NCI-H510A treated with DMSO at 0.1 percent for 48 hours (cell line): ENCODE measurements at places on chromosomes 12 and 14.
A peak's percentile ranks its signal among the peaks of the same experiment; 100 is the strongest.

DNA sequence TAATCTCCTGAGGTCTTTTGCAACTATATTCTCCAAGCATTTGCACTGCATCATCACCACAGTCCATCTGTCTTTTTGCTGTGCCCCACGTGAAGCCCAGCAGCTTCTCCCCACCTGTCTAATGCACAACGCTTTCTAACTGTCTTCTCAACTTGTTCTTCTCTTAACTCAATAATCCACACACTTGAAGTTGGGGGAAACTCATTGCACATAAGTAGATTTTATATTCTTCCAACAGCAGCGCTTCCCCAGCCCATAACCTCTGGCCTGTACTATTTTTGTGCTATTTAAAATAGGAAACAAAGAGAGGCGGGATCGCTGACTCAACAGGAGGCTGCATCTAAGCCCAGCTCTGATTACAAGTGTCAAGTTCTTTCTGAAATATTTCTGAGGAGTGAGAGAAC lies 226.7 kb downstream of the GXYLT1 start:
- DNase-seq: peak; percentile 62

- no peak for DNase-seq
Measured at GRCh38 chr12:58894040-58894439, 26.3 kb downstream of the LRIG3 start.

- DNase-seq: peak; percentile 65
Measured at GRCh38 chr14:24784981-24785380, 151.0 kb upstream of the GZMB start.

DNA sequence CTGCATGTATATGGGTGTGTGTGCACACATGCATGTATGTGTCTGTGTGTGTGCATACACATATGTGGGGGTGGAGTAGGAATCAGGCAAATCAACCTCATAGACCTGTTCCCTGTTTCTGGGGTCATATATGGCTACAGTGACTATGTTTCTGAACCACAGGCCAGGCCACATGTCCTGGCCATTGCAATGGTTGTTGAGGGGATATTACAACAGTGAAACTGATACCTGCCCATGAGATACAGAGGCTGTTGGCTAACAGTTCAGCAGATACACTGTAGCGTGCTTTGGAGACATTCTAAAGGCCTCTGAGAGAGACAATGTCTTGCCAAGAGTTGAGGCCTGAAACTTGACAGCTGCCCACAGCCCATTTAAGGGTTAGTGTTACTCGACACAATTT lies 47.3 kb upstream of the FOS start:
- no peak for DNase-seq

DNA sequence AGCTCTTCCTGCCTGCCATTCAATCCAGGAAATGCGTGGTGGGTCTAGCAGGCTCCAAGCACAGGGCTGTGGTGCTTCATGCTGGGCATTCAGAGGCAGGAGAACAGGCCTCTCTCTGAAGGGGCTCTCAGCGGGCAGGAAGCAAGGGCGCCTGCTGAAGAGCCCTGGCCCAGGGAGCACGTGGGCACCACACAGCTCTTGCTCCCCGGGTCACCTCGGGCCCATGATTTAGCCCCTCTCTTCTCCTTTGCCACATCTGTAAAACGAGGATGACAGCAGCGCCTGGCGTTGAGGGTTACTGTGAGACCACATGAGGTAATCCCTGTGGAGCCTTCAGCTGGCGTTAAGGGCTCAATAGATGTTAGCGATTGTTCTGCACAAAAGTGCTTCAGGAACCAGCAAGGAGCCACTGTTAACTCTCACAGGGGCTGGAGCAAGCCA lies 37.6 kb upstream of the SPTLC2 start:
- DNase-seq: peak; percentile 71

DNA sequence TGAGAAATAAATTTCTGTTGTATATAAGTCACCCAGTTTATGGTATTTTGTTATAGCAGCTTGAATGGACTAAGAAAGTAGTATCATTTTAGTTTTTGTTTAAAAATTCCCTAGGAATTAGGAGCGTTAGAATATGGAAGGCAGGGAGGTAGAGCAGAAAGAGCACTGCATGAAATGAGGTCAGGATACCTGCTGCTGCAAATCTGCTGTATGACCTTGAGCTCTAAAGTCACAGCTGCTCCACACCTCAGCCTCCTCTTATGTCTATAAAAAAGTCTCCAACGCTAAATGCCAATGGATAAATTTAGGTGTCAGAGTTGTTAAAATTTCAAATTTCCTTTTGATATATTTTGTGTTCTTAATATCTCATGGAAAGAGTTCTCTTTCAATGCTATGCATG lies 181.0 kb upstream of the GZMB start:
- no peak for DNase-seq
